ENCODE measurements at places on chromosomes 16 and 17.

DNA sequence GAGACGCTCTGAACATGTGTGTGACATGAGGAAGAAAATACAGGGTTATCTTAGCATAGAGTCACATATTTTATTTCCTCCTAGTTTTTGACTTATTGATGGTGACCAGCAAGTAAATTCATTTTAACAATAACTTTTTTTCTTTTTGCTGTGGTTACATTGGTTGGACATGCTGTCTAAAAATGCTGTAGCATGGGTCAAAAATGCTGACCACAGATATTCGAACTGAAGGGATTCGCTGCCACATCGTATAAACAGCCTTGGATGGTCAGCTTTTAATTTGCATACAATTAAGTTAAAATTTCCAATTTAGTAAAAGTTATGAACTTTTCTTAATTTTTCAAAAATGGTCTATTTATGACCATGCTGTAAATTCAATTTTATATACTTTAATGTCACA, 30.5 kb downstream of the RPGRIP1L start:
- no peak for DNase-seq

DNA sequence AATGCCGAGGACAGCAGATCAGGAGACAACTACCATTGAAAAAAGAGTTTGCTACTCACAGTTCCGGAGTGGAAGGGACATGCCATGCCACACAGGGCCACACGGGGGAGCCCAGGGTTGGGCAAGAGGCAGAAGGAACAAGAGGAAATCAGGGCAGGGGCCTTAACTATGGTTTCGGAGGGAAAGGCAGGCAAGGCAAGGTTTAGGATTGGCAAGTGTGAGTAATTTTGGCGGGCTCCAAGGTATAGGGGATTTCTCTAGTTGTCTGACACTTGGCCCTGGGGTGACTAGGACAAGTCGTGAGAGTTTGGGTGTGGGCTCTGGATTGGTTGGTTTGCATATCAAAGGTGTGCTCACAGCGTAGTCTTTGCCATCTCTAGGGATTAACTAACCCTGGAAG, 27.0 kb upstream of the NTN1 start:
- DNase-seq: no peak

GRCh38 chr17:68734931-68735330, 133.8 kb upstream of the FAM20A start:
- DNase-seq: no peak

- no peak for DNase-seq
Observed at GRCh38 chr17:9386401-9386800, 189.2 kb downstream of the STX8 start.

DNA sequence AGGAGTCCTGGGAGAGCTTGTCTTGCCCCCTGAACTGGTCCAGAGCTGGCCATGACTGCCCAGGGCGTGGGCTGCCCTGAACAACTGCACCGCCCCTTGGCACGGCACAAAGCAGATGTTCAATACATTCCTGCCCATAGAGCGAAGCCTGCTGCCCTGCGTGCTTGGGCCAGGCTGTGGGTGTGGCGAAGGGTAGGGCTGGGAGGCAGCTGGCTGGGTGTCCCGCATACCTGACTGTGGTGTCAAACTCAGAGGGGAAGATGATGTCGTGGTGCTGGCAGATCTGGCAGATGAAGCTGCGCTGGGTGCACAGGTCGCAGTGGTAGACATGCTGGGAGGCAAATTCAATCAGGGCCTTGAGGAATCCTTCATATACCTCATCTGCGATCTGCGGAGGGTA, 124.2 kb upstream of the SMURF2 start:
- no peak for DNase-seq

DNA sequence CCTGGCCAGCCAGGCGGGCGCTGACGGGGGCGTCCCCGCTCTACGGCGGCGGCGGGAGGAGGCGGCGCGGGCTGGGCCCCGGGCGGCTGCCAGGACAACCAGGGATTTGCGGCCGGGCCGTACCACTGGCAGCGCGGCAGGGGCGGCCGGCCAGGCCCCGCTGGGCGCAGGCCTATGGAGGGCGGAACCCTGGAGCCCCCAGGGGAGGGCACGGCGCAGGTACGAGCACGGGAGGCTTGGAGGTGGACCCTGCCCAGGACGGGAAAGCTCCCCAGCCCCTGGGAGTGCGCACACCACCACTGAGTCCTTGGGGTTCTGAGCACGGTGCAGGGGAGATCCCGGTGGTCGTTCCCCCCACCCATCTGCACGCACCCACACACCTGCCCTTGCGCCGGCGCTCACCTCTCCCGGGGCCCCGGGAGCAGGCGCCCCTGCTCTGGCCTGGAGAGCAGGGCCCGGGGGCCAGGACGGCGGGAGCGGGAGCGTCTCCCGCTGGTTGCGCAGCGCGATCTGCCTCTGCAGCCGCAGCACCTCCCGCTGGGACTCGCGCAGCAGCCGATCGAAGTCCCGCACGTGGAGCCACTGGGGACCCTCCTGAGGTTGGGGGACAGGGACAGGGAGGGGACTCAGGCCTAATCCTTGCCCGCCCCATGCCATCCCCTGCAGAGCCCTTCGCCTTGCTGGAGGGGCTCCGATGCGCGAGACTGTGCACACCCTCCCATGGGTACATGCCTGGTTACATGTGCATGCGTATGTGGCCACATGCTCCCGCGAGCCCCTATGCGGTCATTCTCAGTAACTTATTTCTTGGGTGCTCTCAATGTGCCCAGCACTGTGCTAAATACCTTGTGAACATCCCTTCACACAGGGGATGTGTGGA, 3.9 kb downstream of the TSPOAP1 start:
- DNase-seq: no peak

DNA sequence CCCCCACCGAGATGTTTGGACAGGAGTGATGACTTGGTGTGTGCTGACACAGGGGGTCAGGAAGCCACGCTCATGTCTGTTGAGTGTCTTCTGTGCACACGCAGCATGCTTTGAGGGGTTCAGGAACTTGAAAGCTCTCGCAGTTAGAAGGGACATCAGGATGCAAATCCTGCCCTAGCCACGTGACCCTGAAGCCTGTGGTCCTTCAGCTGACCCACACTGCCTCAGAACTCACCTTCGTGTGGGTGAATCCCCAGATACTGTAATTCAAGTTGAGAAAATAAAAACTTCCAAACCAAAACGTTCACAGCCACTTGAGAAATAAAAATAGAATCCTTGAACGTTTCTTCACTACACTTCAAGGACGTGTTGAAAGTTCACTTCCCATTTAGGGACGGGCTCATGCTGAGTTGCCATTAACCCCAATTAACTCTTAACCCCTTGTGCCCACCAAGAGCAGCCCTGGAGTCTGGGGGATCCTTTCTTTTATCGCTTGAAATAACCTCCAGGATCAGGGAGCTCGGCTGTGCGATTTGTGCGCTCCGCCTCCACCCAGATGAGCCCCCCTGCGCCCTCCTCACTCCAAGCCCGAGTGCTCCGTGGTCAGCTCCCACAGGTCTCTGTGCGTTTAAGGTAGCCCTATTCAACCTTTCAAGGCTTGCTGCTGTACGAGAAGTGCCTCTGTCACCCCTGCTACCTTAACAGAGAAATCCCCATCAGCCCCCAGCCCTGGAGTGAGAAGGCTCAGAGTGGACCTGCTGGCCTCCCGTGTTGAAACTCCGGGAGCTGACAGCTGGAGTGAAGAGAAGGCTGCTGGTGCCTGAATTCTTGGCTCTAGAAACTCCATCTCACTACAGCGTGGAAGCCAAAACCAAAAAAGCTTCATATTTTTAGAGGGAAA, 36.2 kb upstream of the NAT9 start:
- no peak for DNase-seq

DNA sequence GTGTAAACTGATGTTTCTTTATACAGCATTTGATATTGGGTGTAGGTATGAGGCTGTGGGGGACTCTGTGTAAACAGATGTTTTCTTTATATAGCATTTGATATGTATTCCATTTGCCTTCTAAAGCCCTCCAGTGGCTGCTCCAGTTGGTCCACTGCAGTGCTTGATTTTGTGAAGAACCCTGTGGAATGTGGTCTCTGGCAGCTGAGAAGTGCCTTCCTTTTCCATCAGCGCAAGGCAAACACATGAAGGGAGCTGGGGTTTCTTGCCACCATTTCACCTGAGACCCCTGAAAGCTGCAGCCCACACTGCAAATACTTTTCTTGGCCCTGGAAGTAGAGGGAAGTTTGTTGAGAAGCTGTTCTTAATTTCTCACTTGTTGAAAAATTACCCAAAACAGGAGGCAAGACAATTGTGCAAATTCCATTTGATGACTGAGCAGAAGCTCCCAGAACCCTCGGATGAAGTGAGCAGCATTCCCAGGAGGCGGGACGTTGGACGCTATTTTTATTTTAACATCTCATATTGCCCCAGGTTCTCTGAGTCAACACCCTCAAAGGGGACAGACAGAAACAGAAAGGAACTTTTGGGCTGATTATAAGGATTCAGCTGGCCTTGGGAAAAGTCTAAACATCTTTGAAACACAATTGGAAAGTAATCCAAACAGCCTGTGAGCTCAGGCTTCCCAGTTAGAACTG, 158.5 kb upstream of the RPH3AL start:
- no peak for DNase-seq

DNA sequence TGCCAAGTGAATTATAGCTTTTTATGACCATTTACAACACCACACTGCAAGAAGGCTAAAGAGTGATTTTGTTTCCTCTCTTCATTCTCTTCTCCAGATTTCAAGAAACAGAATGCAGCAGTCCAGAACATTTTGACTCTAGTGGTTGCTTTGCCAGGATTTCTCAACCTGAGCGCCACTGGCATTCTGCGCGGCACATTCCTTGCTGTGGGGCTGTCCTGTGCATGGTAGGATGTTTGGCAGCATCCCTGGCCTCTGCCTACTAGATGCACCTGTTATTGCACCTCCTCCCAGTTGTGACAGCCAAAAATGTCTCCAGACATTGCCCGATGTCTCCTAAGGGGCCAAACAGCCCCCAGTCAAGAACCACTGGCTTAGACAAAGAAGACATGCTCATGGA, 25.7 kb upstream of the SLC39A11 start:
- no peak for DNase-seq

DNA sequence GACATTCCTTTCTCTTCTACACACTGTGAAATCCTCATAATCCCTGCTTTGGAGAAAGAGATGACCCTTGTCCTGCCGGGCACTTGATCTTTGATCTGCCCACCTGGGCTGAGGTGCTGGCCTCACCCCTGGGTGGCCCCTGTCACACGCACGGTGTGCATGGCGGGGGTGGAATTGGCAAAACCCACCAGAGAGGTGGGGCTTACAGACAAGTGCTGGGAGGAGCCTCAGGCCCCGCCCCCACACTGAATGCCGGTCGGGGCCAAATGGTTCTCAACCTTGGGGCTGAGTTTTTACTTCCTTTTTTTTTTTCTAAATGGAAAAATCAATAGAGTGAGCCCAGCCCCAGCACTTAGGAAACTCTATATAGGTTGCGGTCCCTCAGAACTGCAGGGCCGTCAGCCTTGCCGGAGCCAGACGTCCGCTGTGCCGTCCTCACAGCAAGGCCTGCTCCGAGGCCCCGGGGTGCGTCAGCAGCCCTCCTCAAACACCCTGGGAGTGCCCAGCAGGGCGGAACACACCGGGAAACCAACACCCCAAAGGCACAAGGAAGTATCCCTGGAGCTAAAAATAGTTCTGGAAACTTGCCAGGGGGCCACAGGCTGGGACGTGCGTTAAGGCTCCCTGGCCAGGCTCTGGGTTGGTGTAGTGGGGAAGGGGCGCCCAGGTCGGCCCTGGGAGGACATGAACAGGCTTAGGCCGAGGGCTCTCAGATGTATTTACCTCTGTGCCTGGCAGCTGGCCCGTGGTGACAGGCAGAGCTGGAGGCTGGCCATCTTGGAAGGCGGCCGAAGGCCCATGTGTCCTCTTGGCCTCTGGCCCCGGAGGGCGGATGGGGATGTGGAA, 11.0 kb downstream of the GPRC5C start:
- DNase-seq: no peak

- no peak for DNase-seq
Observed at GRCh38 chr16:2663553-2664546, 18.5 kb upstream of the KCTD5 start.

DNA sequence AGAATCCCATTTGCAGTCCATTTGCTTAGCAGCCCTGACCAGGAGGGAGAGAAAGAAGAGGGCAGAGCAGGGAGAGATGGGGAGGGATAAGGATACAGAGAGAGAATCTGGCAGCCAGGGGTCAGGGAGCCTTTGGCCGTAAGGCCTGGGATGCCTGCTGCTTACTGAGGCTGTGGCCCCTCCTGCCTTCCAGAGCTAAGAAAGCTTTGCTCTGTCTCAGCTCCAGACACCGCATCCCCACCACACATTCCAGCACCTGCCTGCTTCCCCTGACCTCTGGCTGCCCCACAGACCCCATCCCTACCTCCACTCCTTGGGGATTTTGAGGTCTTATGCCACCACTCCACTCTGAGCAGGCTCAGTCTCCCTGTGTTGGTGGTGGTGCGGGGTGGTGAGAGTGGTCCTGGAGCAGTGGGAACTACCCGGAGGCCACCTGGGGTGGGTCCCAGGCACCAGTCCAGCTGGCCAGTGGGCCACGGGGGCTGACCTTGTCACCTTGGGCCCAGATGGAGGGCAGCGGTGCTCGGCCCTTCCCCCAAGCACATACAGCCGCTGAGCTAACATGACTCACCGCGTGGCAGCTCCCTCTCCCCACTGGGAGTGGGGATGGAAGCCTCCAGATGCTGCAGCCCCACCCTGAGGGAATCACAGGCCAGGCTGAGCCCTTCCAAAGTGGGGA, 58.3 kb downstream of the RAI1 start:
- DNase-seq: no peak

DNA sequence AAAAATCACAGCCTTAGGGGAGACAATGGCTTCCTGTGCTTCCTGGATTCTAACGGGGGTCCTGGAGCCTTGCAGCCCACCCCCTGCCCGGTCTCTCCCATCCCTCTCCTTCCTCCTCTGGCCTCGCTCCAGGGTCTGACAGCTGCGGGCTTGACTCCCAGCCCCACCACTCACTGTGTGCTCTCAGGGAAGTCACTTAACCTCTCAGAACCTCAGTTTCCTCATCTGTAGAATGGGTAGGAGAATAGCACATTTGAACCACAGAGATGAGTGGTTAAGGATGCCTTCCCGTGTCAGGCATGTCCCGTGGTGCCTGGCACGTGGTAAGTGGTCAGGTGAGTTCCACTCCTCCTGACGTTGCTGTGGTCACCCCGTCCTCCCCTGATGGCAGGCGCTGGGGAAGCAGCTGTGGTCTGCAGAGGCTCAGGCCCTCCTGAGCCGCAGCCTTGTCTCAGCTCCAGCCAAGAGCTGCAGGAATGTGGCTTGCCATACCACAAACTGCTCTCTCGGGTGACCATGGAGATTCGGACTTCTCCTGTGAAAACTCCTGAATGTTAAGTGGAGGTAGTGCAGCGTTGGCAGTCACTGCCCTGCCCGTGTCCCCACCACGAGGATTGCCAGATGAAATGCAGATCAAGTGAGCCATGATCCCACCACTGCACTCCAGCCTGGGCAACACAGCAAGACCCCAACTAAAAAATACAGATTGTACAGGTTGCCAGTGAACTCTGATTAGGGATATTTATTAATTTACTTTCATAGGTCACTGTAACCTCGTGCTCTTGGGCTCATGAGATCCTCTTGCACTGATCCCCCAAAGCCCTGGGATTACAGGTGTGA, 85.7 kb downstream of the NT5M start:
- DNase-seq: no peak
